Natural killer cell treated with Interleukin-12 subunit alpha and Interleukin-12 subunit beta and Interleukin-15 and Interleukin-18, amount 100 ng/mL, for 72 hours (primary cell): ENCODE measurements at places on chromosomes 4 and X. TPM values are rescaled to one million over a fixed set of nuclear protein-coding genes. Genes with fewer than 3 reads are reported as not detected.
A peak's percentile ranks its signal among the peaks of the same experiment; 100 is the strongest.

GRCh38 chr4:155800685-155801343, 42.0 kb downstream of the GUCY1B1 start:
- no peaks in the 10 kb centered on the region for H3K36me3 ChIP-seq
- no peaks in the 10 kb centered on the region for H3K27me3 ChIP-seq
- H3K27ac ChIP-seq = no peak overlapping the region
- H3K4me3 ChIP-seq = no peak overlapping the region

DNA sequence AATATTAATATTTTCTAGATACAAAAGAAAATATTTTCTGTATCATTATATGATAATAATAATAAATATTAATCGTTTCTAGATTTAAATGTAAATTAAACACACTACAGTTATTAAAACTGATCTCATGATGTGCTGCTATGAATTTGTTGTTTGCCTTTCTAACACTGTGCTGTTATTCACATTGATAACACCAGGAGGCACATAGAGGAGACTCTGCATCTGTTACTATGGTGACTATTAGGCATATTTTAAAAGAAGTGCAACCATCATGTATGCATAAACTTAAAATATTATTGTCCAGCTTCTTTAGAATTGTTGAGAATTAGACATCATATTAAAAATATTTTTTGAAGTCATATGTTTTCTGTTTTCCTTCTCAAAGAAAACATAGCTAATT, 11.8 kb upstream of the PDGFC start:
- no peak for DNase-seq
- H3K4me1 ChIP-seq = no peaks in the 10 kb centered on the region
- no peak overlapping the region for H3K4me3 ChIP-seq
- H3K27me3 ChIP-seq = no peaks in the 10 kb centered on the region
- H3K27ac ChIP-seq = no peak overlapping the region

- no peaks in the 10 kb centered on the region for H3K27me3 ChIP-seq
- H3K27ac ChIP-seq = no peak overlapping the region
- no peak for DNase-seq
- H3K36me3 ChIP-seq = no peaks in the 10 kb centered on the region
These were observed 89.0 kb upstream of the GK2 start for GRCh38 chr4:79497001-79497400.

GRCh38 chr4:154506253-154506652, 14.7 kb upstream of the DCHS2 start:
- no peaks in the 10 kb centered on the region for H3K36me3 ChIP-seq
- H3K4me3 ChIP-seq = no peak overlapping the region
- H3K27me3 ChIP-seq = peaks cover 29% of the 10 kb centered on the region
- DNase-seq = no peak
- no peak overlapping the region for H3K27ac ChIP-seq

GRCh38 chr4:2942532-2943363, 20.5 kb downstream of the NOP14 start:
- peaks cover 45% of the 10 kb centered on the region for H3K4me1 ChIP-seq
- H3K4me3 ChIP-seq = peak overlapping the region; percentile 72
- no peaks in the 10 kb centered on the region for H3K27me3 ChIP-seq
- no peak for DNase-seq
- H3K36me3 ChIP-seq = peaks cover 26% of the 10 kb centered on the region

DNA sequence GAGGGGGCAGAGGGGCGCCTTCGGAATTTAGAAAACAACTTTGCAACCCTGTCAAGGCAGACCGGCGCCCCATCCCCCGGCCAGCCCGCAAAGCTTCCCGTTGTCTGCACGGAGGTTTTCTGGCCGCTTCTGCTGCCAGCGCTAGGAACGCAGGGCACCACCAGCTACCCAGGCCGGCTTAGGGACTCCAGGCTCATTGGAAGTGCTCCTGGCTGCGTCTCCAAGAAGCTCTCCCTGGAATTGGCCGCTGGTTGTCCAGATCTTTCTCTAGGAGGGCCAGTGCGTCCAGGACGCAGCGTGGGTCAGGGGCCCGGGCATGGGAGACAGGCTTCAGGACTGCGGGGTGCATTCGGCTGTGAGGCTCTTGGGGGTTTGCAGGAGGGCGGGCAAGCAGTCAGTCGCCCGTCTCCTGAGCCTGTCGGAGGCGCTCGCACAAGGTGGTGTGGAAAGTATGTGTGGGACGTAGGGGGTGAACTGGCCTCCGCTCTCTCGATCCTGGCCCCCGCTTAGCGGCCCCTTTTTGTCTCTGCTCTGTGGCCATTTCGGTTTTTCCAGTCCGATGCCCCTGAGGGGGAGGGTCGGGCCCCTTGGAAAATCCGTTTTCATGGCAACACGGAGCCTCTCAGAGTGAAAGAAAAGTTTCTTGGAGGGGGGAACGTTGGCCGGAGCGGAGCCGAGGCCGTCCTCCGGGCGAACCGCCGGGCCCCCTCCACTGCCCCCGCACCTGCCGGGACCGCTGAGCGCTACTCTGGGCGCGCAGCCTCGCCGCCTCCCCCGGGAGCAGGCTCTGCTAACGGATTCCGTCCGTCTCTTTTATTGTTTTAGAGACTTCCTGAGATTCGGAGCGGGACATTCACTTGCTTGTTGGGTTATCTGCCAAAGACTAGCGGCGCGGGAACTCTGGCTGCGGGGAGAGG, 810 bp upstream of the SOX3 start:
- DNase-seq = no peak
- H3K27ac ChIP-seq = no peak overlapping the region
- peaks cover 31% of the 10 kb centered on the region for H3K27me3 ChIP-seq
- no peaks in the 10 kb centered on the region for H3K4me1 ChIP-seq

Gene CLDN24
- not detected for total RNA-seq

Gene LRAT
- total RNA-seq = not detected
